ENCODE measurements at places on chromosomes 4 and X.
A peak's percentile ranks its signal among the peaks of the same experiment; 100 is the strongest.

GRCh38 chr4:95141361-95141760, 383.6 kb downstream of the BMPR1B start:
- DNase-seq, result peak; percentile 64

DNA sequence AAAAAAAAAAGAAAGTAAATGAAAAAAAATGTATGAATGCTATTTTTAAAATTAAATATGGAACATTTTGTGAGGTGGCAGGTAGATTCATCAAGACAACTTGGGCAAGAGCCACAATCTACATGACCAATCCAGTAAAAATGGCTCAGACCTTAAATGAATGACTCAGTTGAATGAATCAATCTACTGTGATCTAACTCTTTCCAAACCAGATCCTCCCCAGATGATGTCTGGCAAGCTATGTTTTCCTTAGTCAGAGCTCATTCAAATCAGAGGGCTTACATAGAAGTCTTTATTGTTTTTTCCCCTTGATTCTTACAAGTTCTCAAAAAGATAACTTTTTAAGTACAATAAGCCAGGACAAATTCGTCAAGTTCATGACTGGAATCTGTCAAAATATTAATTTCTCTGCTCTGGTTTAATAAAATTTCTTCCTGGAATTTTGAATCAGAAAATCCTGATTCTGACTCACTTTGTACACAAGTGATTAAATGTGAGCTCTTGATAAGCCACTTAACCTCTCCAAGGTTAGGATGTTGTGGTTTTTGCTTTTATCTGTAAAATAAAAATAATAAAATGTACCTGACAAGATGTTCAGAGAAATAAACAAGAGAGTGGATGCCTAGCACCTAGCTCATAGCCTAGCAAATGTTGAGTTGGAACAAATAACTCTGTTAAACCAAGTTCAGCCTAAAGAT, 105.6 kb upstream of the SMIM31 start:
- DNase-seq, result peak; percentile 51

DNA sequence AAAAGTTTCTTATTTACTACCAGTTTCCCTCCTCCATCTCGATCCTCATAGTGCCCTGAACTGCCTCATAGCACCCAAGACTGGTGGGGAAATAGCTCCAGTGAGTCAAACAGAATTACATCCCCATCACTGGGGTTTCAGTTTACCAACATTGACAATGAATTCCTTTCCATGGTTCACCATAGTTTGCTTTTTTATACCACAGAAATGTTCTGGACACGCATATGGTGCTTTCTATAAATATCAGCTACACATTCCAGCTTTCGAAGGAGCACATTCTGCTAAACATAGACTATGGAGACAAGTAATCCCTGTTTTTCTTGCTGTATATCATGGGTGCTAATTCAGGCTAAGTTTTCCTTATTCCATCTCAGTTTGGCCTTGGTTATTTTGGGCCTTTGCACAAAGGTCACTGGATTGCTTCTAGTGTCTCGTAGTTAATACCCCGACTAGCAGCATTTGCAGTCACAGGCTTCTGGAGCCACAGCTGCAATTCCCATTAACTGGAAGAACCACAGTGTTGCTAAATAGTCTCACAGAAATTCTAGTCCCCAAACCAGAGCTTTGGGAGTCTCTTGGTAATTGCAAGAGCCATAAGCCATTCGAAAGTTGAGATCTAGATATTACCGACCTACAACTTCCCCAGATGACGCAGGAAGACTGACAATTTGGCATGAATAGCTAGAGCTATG, 53.4 kb upstream of the TRPC3 start:
- DNase-seq, result peak; percentile 72

DNA sequence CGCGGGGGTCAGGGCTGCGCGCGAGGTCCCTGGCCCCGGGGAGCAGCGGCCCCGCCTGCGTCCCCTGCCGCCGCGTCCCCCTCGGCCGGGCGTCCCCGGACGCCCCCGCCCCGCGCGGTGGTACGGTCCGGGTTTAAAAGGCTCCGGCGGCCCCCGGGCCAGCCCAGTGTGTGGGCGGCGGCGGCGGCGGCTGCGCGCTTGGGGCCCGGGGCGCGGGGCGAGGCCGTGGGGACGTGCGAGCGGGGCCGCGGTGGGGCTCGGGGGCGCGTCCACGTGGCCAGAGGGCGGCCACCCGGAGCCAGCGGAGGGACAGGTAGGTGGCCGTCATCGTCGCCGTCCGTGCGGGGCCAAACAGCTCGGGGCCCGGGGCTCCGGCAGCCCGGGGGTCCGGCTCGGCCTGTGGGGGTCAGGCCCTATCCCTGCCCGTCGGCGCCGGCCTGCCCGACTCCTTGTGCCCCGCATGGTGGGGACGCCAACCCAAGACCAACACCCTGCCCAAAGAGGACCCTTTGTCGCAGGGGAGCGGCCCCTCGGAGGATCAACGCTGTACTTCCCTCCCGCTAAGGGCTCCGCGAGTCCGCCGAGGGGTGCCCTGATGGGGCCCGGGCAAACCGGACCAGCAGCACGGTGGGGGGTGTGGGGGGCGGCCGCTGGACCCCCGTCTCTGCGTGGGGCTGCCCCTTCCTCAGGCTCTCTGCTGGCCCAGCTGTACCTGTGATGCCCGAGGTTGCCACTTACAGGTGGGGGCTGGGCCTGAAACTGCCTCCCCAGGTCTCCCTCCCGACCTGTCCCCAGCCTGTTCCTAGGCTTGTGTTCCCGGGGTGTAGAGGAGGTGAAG, at the start of gene PLXNA3:
Gene PLXNA3 (plus strand): TSS at position 166 of the 838 bp plus-strand sequence. CDS start 1,903 bp downstream, outside the sequence.
- DNase-seq, result no peak

- no peak for DNase-seq
These were observed 606.9 kb downstream of the RPA4 start for GRCh38 chrX:97490656-97491055.

- DNase-seq, result no peak
These were observed 262.6 kb downstream of the GPC3 start for GRCh38 chrX:133722756-133723155.

DNA sequence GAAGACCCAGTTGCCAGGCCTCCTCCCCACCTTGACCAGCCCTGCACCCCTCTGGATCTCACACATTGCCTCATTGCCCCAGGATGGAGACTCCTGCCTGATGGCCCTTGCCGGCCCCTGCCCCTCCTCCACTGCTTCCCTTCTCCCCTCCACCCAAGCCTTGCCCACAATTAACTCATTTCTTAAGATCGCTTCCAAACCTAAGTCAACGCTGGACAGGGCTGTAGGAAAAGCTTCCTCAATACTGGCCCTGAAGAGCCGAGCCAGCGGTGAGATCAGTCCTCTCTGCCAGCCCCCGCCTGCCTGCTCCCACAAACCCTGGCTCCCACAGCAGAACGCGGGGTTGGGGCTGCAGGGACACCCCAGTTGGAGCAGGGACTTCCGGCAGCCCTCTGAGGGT, 7.5 kb upstream of the HAUS7 start:
- DNase-seq, result no peak

GRCh38 chr4:48854982-48855381, 24.1 kb downstream of the OCIAD1 start:
- peak; percentile 28 for DNase-seq

All from iris pigment epithelial cell (primary cell).